ENCODE measurements at places on chromosomes 6 and 20.
A peak's percentile ranks its signal among the peaks of the same experiment; 100 is the strongest.

GRCh38 chr6:116682334-116682712 lies 1.3 kb downstream of the KPNA5 start:
- peak; percentile 17 for DNase-seq

GRCh38 chr20:49981218-49982071 lies 1.3 kb upstream of the SNAI1 start:
- DNase-seq: no peak

- DNase-seq: no peak
These were observed at the start of gene RNF182 for GRCh38 chr6:13924949-13925881. Gene RNF182 (plus strand): TSS chr6:13924952. CDS start chr6:13977120, 52,168 bp downstream.

DNA sequence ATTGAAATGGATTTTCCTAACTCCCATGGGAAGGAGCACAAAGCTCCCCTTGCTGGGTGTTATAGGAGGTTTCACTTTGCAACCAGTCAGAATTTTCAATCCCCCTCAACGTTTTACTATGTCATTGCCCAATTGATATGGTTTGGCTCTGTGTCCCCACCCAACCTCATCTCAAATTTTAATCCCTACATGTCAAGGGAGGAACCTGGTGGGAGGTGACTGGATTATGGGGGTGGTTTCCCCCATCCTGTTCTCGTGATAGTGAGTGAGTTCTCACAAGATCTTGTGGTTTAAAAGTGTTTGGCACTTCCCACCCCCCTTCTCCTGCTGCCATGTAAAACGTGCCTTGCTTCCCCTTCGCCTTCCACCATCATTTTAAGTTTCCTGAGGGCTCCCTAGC lies 62.9 kb downstream of the ZMYND8 start:
- no peak for DNase-seq

DNA sequence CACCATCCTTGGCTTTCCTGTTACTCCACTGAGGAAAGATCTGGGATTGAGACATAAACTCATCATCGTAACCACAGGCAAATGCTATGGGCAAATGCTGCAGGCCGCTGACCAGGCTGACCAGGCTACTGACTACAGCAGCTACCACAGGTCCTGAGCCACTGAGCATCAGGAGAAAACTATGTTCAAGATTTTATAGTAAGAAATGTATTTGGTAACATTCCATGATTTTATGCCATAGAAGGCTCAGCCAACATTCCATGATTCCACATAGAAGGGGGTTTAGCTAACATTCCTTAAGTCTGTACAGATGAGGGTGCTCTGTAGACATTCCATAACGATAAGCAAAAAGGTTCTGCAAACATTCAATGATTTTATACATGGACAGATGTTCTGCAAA lies 16.1 kb upstream of the B4GALT5 start:
- DNase-seq: peak; percentile 11

Data from non-pigmented ciliary epithelial cell (primary cell).